CD4-positive, alpha-beta T cell treated with Interleukin-17A for 1 hour (primary cell): ENCODE measurements at places on chromosomes 1 and 21.

GRCh38 chr1:18234790-18235242 lies 127.2 kb downstream of the IGSF21 start:
- no peak for DNase-seq

GRCh38 chr1:31152181-31152795 lies 86.8 kb upstream of the PUM1 start:
- no peak for DNase-seq

DNA sequence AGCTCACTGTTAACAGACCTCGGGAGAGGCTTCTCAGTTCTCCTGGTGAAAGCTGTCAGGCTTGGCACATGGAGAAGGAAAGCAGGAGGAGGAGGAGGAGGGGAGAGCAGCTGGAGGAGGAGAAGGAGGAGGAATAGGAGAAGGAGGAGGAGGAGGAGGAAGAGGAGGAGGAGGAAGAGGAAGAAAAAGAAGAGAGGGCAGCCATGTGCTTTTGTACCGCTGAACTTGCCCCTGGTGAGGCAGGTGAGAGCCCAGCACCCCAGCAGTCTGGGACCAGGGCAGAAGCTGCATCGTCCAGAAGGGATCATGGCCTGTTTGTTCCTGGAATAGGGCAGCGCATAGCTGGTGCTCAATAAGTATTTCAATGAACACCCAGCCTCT lies 21.3 kb upstream of the GRHL3 start:
- DNase-seq = no peak

DNA sequence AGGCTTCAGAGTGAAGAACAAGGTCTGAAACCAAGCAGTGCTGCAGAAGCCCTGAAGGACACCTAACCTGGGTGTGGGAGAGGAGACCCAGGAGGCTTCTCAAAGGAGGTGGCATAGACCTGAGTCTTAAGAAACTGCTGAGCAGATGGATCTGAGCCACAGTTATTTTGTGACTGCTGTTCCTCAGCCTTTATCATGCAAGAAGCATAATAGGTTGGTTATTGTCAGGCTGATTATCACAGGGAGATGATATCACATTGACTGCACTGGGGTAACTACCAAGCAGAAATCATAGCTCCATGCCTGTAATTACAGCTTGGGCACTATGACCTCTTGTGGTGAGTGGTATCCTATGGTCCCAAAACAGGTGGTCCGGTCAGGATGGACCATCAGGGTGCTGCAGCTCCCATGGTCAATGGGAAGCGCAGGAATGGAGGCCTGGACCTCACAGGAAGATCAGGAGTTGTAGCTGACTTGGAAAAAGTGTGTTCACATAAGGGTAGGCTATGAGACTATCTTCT lies 11.5 kb upstream of the ATP2B4 start:
- no peak for DNase-seq

DNA sequence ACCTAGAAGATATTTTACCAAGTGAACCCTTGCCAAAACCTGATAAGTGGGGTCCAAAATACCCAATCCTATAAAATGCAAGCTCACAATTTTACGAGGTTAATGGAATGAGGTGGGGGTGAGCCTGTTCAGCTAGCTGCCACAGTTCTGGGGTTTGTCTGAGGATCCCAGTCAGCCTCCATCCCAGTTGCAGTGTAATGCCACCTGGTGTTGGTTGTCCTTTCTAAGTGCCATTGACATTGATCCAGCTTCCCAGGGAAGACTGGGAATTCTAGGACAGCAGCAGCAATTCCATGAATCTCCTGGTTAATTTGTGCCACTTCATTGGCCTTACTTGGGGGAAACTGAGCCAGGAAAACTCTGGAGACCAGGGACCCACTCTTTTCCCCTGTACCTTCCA lies 298.3 kb downstream of the RWDD3 start:
- DNase-seq = no peak

DNA sequence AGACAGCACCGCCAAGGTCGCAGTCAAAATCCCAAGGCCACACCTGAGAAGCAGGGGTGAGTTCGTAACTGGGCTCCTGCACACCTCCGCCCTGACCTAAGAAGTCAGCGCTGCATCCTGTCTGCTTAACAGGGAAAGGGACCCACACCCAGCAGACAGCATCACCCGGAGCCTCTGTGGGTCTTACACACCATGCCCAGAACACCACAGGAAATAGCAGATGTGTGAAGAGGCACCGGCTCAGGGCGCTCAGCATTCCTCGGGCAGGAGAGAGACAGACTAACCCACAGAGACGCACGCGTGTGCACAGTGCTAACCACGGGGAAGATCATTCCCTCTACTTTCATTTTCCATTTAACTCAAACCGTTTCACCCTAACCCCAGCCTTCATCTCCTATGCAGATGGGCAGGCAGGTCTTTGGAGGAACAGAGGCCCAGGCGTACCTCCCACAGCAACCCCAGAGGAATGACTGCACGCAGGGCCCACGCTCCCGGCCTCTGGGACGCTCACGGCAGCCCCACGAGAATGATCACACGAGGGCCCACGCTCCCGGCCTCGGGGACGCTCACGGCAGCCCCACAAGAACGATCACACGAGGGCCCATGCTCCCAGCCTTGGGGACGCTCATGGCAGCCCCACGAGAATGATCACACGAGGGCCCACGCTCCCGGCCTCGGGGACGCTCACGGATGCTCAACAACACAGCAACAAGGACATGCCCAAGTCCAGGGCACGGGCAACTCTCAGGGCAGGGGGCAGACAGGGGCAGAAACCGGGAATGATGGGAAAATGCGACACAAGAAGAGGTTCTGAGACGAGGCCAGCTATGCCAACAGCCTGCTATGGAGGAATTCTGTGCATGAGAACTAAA lies 20.9 kb downstream of the POFUT2 start:
- peak; percentile 59 for DNase-seq

- peak; percentile 39 for DNase-seq
Observed at GRCh38 chr1:36420409-36420808, 22.7 kb upstream of the LSM10 start.

DNA sequence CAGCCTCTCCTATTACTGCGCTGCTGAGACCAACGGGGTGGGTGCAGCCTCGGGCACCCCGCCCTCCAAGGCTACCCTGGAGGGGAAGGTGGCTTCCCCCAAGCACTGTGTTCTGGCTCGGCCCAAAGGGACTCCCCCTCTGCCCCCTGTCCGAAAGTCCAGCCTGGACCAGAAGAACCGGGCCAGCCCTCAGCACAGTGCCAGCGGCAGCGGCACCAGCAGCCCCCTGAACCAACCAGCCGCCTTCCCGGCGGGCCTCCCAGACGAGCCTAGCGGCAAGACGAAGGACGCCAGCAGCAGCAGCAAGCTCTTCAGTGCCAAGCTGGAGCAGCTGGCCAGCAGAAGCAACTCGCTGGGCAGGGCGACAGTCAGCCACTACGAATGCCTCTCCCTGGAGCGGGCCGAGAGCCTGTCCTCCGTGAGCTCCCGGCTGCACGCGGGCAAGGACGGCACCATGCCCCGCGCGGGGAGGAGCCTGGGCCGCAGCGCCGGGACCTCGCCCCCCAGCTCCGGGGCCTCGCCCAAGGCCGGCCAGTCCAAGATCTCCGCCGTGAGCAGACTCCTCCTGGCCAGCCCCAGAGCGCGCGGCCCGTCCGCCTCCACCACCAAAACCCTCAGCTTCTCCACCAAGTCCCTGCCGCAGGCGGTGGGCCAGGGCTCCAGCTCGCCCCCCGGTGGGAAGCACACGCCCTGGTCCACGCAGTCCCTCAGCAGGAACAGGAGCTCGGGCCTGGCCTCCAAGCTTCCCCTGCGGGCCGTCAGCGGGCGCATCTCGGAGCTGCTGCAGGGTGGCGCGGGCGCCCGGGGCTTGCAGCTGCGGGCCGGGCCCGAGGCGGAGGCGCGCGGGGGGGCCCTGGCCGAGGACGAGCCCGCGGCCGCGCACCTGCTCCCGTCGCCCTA lies 533.1 kb downstream of the KIF26B start:
- DNase-seq = no peak

DNA sequence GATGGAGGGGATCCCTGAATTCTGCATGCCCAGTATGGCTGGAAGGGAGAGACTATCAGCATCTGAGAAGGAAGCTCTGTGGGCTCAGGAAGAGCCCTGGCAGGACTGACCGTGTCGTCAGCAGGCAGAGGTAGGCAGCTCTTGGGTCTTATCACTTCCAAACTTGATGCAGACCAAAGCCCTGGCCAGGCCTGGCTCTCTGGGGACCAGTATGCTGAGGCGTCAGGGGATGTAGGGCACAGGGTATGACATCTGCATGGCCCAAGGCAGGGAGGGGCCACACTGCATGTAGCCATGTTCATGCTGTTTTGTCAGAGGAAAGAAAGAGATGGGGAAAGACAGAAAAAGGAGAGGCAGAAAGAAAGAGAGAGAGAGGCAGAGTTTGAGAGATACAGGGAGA lies 6.3 kb downstream of the FGR start:
- no peak for DNase-seq

GRCh38 chr21:43850728-43851295 lies 14.2 kb upstream of the AGPAT3 start:
- DNase-seq = no peak

GRCh38 chr1:6185151-6185550 lies 5.0 kb upstream of the CHD5 start:
- DNase-seq = no peak

DNA sequence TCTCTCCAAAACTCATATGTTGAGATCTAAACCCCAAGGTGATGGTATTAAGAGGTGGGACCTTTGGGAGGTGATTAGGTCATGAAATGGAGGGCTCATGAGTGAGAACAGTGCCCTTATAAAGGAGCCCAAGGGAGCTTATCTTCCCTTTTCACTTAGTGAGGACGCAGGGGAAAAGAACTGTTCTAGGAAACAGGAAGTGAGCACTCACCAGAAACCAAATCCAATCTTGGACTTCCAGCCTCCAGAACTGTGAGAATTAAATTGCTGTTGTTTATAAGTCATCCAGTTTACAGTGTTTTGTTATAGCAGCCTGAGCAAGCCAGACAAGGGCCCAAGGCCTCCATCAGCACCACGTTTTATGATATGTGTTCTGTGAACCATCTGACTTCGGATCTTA lies 60.3 kb upstream of the LRRC8D start:
- no peak for DNase-seq

- DNase-seq = no peak
Observed at GRCh38 chr1:158374860-158375259, 21.2 kb downstream of the CD1E start.

GRCh38 chr1:19411612-19412011 lies 73.7 kb downstream of the CAPZB start:
- no peak for DNase-seq

- DNase-seq = no peak
Observed at GRCh38 chr1:241605146-241605805, 34.9 kb downstream of the CHML start.

DNA sequence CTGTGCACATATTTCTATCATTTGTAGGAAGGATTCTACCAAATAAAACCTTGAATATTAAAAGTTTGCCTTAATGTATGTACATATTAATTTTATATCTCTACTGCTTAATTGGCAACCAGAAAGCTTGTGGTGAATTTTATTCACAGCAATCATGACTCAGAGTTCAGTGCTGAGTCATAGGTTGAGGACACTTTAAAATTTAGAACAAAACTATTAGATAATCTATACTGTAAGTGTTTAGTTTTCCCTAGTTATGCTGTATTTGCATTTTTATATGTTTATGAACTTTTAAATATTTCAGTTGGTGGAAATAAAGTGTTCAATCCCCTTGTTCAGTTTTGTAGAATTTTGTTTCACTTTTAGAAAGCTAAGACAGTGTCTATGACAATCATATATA lies 841.5 kb downstream of the KCNT2 start:
- DNase-seq = no peak

DNA sequence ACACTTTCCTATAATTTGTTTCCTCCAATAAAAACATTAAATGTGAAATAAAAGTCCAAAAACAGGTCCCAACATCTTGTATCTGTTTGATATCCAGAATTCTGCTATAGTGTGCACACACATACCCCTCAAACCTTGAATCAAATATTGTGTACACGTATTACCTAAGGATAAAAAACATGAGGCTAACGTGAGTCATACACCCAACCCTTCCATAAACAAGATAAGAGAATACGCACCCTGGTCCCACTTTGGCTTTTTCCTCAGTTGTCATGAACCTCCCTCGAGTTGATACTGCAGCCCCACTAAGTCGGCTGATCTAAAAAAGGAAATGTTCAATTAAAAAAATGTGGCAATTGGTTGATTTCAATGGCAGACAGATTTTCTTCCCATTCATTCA lies 5.2 kb downstream of the KHDC4 start:
- DNase-seq = no peak
